ENCODE measurements at places on chromosomes 4 and X.

- H3K27me3 ChIP-seq = no peaks in the 10 kb centered on the region
- H3K4me3 ChIP-seq = peak within 1 kb of the TSS; percentile 53
- H3K4me1 ChIP-seq = peaks cover 7% of the 10 kb centered on the region
- peak; percentile 47 for DNase-seq
Observed at GRCh38 chrX:154443992-154444754, at the start of gene FAM50A. Gene FAM50A, plus strand, starts transcription at chrX:154444141. Its CDS starts 95 bp downstream, at chrX:154444236.

DNA sequence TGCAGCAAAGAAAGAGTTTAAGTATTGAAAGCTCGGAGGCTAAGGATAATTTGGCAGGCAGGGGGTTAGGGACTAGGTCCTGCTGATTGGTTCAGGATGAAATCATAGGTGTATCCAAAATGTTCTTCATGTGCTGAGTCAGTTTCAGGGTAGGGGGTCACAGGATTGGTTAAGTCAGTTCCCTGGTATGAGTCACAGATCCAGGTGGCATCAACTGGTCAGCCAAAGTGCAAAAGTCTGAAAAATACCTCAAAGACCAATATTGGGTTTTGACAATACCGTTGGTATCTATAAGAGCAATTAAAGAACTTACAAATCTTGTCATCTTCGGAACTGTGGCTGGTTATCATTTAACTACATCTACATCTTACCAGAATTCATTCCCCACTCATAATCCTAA is 25.6 kb upstream of the PRDM8 start:
- H3K36me3 ChIP-seq = no peaks in the 10 kb centered on the region
- no peak overlapping the region for H3K4me3 ChIP-seq
- H3K27me3 ChIP-seq = no peaks in the 10 kb centered on the region
- H3K4me1 ChIP-seq = no peaks in the 10 kb centered on the region
- peak; percentile 35 for DNase-seq
- H3K27ac ChIP-seq = no peak overlapping the region

- no peaks in the 10 kb centered on the region for H3K4me1 ChIP-seq
- no peak overlapping the region for H3K27ac ChIP-seq
- H3K4me3 ChIP-seq = no peak overlapping the region
- no peaks in the 10 kb centered on the region for H3K36me3 ChIP-seq
- peak; percentile 30 for DNase-seq
- no peaks in the 10 kb centered on the region for H3K27me3 ChIP-seq
Observed at GRCh38 chr4:103478734-103479133, 241.1 kb downstream of the TACR3 start.

DNA sequence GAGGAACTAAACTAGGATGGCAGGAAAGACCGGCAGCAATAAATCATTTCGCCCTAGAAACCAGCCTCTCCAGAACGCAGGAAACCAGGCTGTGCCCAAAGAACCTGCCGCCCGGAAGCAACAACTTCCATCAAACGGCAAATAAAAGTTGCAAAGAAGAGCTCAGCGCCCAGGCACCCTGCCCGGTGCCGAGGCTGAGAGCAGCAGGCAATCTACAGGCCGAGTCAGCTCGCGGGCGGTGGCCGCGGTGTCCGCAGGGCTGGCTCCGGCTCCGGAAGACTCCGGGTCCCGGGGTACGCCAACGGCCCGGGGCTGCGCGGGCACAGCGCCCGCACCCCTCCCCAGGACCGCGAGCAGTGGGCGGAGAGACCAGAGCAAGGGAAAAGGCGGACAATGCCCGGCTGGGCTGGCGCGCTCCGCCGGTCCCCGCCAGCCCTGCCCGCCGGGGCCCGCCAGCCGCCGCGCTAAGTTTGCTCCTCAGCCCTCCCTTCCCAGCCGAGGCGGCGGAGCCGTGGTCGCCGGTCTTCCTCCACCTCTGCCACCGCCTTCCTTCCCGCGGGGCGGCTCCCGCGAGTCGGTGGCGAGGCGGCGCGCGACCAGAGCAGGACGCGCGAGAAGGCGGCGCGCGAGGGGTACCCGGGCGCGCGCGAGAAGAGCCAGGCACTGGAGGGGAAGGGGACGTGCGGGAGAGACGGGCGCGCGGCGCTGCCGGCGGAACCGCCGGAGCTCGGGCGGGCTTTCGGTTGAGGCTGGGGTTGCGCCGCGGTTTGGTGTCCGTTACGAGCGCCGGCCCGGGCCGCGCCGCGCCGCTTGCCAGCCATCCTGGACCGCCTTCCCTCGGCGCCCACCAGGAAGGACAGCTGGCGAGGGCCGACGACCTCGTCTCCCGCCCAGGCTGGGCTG is 733 bp downstream of the FRYL start:
- no peaks in the 10 kb centered on the region for H3K27me3 ChIP-seq
- no peaks in the 10 kb centered on the region for H3K36me3 ChIP-seq
- DNase-seq = peak; percentile 62
- peak overlapping the region; percentile 81 for H3K27ac ChIP-seq
- H3K4me1 ChIP-seq = peaks cover 3% of the 10 kb centered on the region
- peak overlapping the region; percentile 61 for H3K4me3 ChIP-seq

GRCh38 chr4:16122784-16123183 is 39.0 kb upstream of the PROM1 start:
- DNase-seq = no peak
- no peak overlapping the region for H3K4me3 ChIP-seq
- no peaks in the 10 kb centered on the region for H3K4me1 ChIP-seq

GRCh38 chrX:33726281-33727160 is 405.6 kb downstream of the FAM47A start:
- no peak for DNase-seq
- no peak overlapping the region for H3K27ac ChIP-seq
- no peak overlapping the region for H3K4me3 ChIP-seq
- H3K27me3 ChIP-seq = no peaks in the 10 kb centered on the region

- DNase-seq = no peak
- H3K27me3 ChIP-seq = no peaks in the 10 kb centered on the region
- no peak overlapping the region for H3K4me3 ChIP-seq
- H3K36me3 ChIP-seq = no peaks in the 10 kb centered on the region
Observed at GRCh38 chr4:151473521-151474097, 64.6 kb downstream of the FHIP1A start.

GRCh38 chrX:47562615-47563243 is 1.7 kb downstream of the ARAF start:
- no peak overlapping the region for H3K4me3 ChIP-seq
- peaks cover 3% of the 10 kb centered on the region for H3K36me3 ChIP-seq
- DNase-seq = no peak

- H3K27ac ChIP-seq = no peak overlapping the region
- H3K27me3 ChIP-seq = no peaks in the 10 kb centered on the region
- no peaks in the 10 kb centered on the region for H3K4me1 ChIP-seq
- DNase-seq = peak; percentile 55
- no peak overlapping the region for H3K4me3 ChIP-seq
Observed at GRCh38 chr4:137819964-137820383, 287.7 kb upstream of the PCDH18 start.

DNA sequence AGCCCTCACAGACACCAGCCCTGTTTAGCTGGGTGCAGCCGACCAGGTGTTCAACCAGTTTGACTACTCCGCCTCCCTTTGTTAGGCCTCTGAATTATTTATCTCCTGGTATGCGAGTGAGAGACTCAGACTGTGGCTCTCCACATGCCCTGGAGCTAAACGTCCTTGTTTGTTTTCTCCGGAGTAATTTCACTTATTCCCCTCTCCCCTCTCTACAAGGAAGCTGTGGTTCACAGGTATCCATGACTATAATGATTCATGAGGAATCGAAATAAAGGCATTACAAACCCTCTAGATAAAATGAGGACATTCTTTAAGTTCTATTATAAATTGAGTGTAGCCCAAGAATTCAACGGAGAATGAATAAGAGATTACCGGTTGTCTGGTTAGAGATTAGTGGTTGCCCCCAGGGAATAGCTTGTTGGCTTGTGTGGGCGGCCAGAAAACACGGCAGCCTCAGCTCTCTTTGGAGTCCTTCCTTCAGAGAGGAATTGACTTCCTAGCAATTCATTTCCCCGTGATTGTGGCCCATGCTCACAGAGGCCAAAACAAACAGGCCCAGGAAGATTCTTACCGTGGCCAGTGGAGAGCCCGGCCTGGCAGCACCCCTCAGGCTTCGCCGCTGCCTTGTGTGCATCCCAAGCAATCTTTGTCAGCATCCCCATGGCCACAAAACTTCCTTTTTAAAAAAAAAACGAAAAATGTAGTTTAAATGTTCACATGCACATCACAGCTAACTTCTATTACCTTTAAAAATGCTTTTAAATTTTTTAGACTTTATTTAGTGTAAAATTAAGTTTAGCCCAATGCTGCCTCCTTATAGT is 60.2 kb upstream of the CBR4 start:
- H3K4me3 ChIP-seq = no peak overlapping the region
- peak; percentile 98 for DNase-seq
- no peaks in the 10 kb centered on the region for H3K27me3 ChIP-seq
- H3K4me1 ChIP-seq = no peaks in the 10 kb centered on the region
- H3K36me3 ChIP-seq = no peaks in the 10 kb centered on the region
- H3K27ac ChIP-seq = no peak overlapping the region

DNA sequence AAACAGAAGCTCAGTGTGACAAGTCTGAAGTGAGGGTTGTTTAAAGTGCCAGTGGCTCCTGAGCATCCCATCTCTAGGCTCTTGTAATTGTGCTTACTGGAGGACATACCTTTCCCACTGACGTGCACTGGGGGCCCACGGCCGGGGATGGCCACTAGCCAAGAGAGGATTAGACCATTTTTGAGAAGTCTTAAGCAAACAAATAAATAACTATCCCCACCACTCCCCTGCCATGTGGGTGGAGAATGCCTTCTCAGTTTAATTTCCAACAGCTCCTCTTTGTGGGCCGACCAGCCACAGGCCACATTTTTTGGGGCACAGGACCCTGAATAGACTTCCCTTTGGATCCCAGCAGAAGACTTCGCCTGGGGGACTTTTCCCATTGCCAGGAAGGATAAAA is 125.0 kb upstream of the MSX1 start:
- H3K4me1 ChIP-seq = no peaks in the 10 kb centered on the region
- H3K27ac ChIP-seq = no peak overlapping the region
- no peak overlapping the region for H3K4me3 ChIP-seq
- no peaks in the 10 kb centered on the region for H3K36me3 ChIP-seq
- no peak for DNase-seq

DNA sequence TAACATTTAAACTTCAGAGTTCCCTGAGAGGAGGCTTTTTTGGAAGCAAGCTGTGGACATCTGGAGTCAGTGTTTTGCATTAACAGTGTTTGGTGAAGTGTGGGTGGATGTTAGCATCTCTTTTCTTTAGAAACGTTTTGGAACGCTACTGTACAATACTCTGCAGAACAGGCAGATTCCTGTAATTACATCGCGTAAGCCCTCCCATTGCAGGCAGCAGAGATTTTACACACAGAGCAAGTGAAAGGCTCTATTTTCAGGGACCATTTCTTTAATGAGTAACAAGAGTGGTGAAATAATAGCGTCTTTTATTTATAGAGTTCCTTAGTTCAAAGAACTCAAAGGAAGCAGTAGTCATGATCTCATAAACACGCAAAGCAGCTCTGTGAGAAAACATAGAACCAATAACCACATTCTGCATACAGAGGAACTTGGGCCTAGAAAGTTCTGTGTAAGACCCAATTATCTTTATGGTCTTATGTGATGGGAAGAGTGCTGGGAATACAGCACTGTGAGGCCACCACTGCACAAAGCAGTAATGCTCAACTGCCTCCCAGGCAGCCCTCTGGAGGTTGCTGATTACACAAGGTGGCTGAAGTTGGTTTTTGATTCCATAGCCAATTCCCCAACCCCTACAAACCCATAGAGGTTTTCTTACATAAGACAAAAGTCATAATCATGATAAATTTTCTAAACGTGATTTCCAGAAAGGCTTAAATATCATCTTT is 298.7 kb upstream of the EPHA5 start:
- no peak overlapping the region for H3K4me3 ChIP-seq
- DNase-seq = no peak
- H3K36me3 ChIP-seq = no peaks in the 10 kb centered on the region
- H3K4me1 ChIP-seq = no peaks in the 10 kb centered on the region
- no peaks in the 10 kb centered on the region for H3K27me3 ChIP-seq

DNA sequence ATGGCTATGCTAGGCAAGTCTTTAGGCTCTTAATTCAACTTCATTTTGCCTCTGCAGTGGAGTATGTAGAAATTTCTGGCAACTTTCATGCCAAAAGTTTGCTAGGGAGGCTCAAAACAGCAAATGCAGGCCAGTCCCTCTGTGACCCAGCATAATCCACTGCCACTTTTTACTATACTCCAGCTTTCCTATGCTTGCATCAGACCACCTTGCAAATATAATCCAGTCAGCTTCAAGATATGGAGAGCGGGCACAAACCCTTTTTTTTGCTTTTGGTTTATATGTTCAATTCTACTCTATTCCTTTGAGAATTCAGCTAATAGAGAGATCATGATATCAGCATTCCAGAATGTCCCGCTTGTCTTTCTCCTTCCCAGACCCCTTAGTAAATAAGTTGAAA is 192.0 kb upstream of the PABPC4L start:
- no peaks in the 10 kb centered on the region for H3K27me3 ChIP-seq
- H3K27ac ChIP-seq = no peak overlapping the region
- DNase-seq = no peak
- no peak overlapping the region for H3K4me3 ChIP-seq

GRCh38 chr4:165398570-165398969 is 19.8 kb downstream of the CPE start:
- H3K36me3 ChIP-seq = no peaks in the 10 kb centered on the region
- H3K27ac ChIP-seq = no peak overlapping the region
- H3K4me1 ChIP-seq = no peaks in the 10 kb centered on the region
- DNase-seq = peak; percentile 73

DNA sequence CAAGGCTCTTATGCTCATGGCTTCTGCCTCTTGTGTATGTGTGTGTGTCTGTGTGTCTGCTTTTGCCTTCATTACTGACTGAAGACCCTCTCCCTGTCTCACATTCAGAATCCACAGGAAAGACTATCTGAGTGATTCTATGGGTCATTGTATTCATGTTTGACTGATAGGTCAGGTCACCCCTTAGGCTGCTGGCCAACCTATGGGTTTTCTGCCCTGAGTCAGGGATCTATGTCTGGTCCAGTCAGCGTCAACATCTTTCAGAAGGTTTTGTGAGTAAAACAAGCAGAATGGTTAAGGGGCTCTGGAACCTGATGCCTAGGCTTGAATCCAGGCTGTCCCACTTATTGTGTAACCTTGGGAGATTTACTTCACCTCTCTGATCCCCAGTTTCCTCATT is 30.5 kb downstream of the NHSL2 start:
- no peaks in the 10 kb centered on the region for H3K36me3 ChIP-seq
- peak; percentile 53 for DNase-seq
- H3K4me1 ChIP-seq = no peaks in the 10 kb centered on the region
- no peaks in the 10 kb centered on the region for H3K27me3 ChIP-seq

GRCh38 chr4:1600211-1600780 is 83.8 kb downstream of the FAM53A start:
- H3K4me3 ChIP-seq = no peak overlapping the region
- no peak overlapping the region for H3K27ac ChIP-seq
- peaks cover 2% of the 10 kb centered on the region for H3K27me3 ChIP-seq
- H3K4me1 ChIP-seq = no peaks in the 10 kb centered on the region

- no peak overlapping the region for H3K27ac ChIP-seq
- DNase-seq = peak; percentile 3
- no peaks in the 10 kb centered on the region for H3K4me1 ChIP-seq
- H3K27me3 ChIP-seq = no peaks in the 10 kb centered on the region
- no peaks in the 10 kb centered on the region for H3K36me3 ChIP-seq
Observed at GRCh38 chr4:89254847-89255246, 52.8 kb downstream of the GPRIN3 start.

- no peak overlapping the region for H3K4me3 ChIP-seq
- H3K27ac ChIP-seq = no peak overlapping the region
- H3K27me3 ChIP-seq = no peaks in the 10 kb centered on the region
- no peaks in the 10 kb centered on the region for H3K36me3 ChIP-seq
Observed at GRCh38 chr4:61771056-61771455, 570.9 kb downstream of the ADGRL3 start.
